ENCODE measurements at places on chromosomes 7 and 10. TPM values are rescaled to one million over a fixed set of nuclear protein-coding genes. Genes with fewer than 3 reads are reported as not detected.

Gene C10orf53
- polyA plus RNA-seq: not detected

Gene PRSS2
- polyA plus RNA-seq: not detected

Gene LMBR1
- 21.8 TPM for polyA plus RNA-seq

Gene FXYD4
- not detected for polyA plus RNA-seq

Gene ERVW-1
- not detected for polyA plus RNA-seq

Gene ASIC3
- 0.87 TPM for polyA plus RNA-seq

Gene VPS50
- polyA plus RNA-seq: 4.3 TPM

Gene PPP1R9A
- polyA plus RNA-seq: 9.3 TPM

Gene ARL3
- 22.6 TPM for polyA plus RNA-seq

Gene INMT
- 0.38 TPM for polyA plus RNA-seq

Gene CARD11
- 19.0 TPM for polyA plus RNA-seq

Gene ANKRD30A
- polyA plus RNA-seq: not detected

Gene HOXA13
- polyA plus RNA-seq: not detected

- no peaks in the 10 kb centered on the region for H3K27me3 ChIP-seq
- H3K36me3 ChIP-seq: peaks cover 7% of the 10 kb centered on the region
- DNase-seq: no peak
- H3K4me3 ChIP-seq: no peak overlapping the region
These were observed 100.9 kb downstream of the TAX1BP1 start for GRCh38 chr7:27840760-27841364.

- no peaks in the 10 kb centered on the region for H3K27me3 ChIP-seq
- no peaks in the 10 kb centered on the region for H3K36me3 ChIP-seq
- H3K4me1 ChIP-seq: no peaks in the 10 kb centered on the region
These were observed 637.2 kb downstream of the POM121L12 start for GRCh38 chr7:53672681-53673080.

GRCh38 chr7:27192546-27193334 is 7.2 kb downstream of the HOXA13 start:
- no peak for DNase-seq
- peak overlapping the region; percentile 40 for H3K4me3 ChIP-seq
- H3K36me3 ChIP-seq: no peaks in the 10 kb centered on the region
- H3K4me1 ChIP-seq: peaks cover 38% of the 10 kb centered on the region
- peaks cover 100% of the 10 kb centered on the region for H3K27me3 ChIP-seq

GRCh38 chr10:72329290-72330068 is 25.2 kb downstream of the DNAJB12 start:
- no peak overlapping the region for H3K27ac ChIP-seq
- H3K4me1 ChIP-seq: peaks cover 14% of the 10 kb centered on the region
- no peak for DNase-seq

GRCh38 chr7:81301815-81302214 is 383.0 kb upstream of the SEMA3C start:
- H3K4me3 ChIP-seq: no peak overlapping the region
- no peaks in the 10 kb centered on the region for H3K27me3 ChIP-seq
- DNase-seq: no peak
- H3K4me1 ChIP-seq: peaks cover 12% of the 10 kb centered on the region
- H3K36me3 ChIP-seq: no peaks in the 10 kb centered on the region

DNA sequence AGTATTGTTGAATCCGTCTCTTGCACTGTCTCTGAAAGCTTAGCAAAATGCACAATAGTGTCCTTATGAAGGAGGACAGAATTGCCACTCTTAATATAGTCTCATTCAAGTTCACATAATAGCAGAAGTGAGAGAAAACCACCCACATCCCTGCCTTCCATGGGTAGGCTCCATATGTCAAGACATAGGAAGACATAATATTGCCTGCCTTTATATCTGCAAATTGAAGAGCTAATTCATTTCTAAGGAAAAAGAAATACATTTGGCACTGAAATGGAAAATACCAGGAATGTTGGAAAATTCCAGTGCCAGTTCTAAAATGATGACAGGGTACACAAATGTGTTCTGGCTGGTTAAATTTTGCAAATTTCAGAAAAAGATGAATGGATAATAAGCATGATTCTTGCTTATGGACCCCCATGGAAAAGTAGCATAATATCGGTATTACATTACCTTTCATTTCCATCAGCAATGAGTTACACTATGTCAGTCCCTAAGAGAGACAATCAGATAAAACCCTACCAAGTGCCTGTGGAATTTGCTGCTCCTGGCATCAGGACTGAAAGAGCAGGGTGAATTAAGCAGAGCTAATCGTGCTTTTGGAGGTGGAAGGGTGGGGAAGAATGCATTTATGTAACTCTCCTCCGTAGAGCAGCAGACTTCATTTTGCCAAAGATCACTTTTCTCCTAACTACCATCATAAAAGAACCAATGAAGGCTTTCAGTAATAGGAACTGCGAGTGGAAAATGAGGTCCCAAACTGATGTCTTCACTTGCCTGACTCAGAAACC is 312.6 kb downstream of the FGFR2 start:
- no peaks in the 10 kb centered on the region for H3K27me3 ChIP-seq
- H3K4me1 ChIP-seq: peaks cover 35% of the 10 kb centered on the region
- H3K4me3 ChIP-seq: no peak overlapping the region
- no peak for DNase-seq
- H3K36me3 ChIP-seq: no peaks in the 10 kb centered on the region

DNA sequence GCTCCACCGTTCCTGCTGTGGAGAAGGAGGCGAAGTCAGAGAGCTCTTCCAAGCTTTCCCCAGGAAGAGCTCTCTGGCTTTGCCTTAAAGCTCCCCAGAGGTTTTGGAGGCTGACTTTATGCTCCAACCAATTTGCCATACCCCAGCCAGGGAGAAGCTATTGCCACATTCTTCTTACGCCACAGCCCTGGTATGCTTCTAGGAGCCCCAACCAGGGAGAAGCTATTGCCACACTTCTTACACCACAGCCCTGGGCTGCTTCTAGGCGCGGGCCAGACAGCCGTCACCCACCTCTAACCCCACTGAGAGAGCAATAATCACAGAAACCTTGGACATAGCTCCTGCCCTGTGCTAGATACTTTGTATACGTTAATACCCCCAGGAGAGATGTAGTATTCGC is 951 bp downstream of the ELOVL3 start:
- no peak overlapping the region for H3K27ac ChIP-seq
- no peaks in the 10 kb centered on the region for H3K36me3 ChIP-seq
- H3K27me3 ChIP-seq: peaks cover 85% of the 10 kb centered on the region
- peaks cover 4% of the 10 kb centered on the region for H3K4me1 ChIP-seq

DNA sequence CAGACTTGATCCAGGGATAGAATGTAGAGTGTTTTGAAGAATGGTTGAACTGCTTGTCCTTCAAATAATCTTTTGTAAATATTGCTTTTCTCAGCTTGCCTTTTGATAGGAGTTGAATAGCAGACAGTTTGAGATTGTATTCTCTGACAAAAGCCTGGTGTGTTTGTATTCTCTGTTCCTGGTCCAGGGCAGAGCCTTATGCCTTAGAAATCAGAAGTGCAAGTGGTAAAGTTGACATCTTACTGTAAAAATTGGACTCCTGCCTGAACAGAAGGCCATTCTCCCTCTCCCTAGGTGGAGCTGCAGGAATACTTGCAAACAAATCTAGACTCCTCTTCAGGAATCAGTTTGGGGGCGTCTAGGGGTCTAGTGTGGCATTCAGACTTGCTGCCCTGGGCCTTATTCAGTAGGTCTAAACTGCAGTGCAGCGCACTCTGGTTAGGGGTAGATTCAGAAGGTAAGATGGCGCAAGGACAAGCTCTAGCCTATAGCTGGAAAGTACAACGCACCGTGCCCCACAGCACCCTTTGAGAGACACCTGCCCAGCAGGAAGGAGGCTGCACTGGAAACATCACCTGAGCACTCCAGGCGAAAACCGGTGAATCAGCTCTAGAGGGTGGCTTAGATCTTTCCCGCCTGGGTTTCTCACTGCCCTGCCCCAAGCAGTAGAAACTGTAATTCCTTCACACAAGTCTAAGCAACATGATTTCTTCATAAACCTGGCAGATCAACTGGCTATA is 608.5 kb upstream of the GALNT17 start:
- no peaks in the 10 kb centered on the region for H3K27me3 ChIP-seq
- H3K4me3 ChIP-seq: no peak overlapping the region
- H3K27ac ChIP-seq: no peak overlapping the region
- no peak for DNase-seq
- no peaks in the 10 kb centered on the region for H3K4me1 ChIP-seq

GRCh38 chr7:79502151-79502550 is 48.7 kb upstream of the MAGI2 start:
- H3K27ac ChIP-seq: no peak overlapping the region
- H3K36me3 ChIP-seq: no peaks in the 10 kb centered on the region
- H3K27me3 ChIP-seq: no peaks in the 10 kb centered on the region
- peaks cover 4% of the 10 kb centered on the region for H3K4me1 ChIP-seq
- DNase-seq: peak; percentile 18

DNA sequence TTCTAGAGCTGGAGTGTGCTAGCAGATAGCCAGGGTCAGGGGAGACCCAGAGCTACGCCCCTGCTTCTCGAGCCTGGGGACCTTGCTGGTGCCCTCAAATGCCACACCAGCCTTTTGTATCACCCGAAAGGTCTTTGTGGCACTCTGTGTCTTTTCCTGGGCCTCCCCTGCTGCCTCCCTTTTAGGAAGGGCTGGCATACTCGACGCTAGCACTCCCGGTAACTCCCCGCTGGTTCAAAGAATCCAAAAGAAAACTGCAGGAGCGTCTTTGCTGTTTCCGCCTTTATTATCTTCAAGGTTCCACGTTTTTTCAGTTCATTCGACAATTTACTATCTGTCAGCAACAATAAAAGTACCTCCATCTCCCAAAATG is 36.3 kb downstream of the CTBP2 start:
- H3K36me3 ChIP-seq: peaks cover 21% of the 10 kb centered on the region
- DNase-seq: no peak

DNA sequence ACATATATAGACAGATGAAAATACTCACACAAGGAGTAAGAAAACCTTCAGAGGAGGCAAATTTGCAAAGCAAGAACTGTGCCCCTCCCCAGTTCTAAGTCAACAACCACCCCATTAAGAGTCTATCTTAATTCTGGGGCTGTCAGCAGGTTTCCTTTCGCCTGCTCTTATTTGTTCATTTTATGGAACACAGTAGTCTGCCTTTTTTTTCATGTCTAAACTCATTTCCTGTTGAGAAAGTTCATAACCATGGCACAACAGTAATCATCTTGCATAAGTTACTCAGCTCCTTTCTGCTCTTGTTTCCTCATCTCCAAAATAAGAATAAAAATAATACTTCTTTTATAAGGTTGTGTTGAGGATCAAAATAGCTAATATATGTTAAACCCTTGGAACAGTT is 25.8 kb upstream of the AMPH start:
- DNase-seq: no peak
- no peaks in the 10 kb centered on the region for H3K36me3 ChIP-seq
- H3K27ac ChIP-seq: no peak overlapping the region
- no peaks in the 10 kb centered on the region for H3K27me3 ChIP-seq

DNA sequence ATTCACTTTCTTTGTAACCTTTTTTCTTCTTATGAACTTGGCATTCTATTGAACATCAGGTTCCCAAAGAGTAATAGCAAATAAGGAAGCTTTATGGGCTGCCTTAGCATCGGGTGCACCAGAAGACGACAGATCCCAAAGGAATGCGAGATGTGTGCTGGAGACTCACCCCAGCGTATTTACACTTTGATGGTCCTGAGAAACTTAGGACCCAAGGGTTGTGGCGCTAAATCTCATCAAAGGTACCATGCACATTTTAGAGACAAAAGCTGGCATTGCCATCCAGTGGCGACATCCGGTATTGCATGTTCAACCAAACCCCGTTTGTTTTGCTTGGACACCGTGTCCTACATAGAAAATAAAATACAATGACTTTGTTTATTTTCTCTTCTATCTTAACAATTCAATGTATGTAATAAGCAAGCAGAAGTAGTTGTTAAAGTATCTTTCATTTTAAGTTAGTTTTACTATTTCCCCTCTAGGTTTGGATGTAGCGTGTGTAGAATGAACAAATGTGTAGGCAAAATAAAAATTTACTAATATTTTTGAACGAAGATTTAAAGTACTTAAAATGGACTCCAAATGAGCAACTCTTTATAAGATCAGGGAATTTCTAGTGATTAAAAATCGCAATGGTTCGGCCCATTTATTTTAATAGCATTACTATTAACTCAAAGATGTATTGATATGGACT is 1154.8 kb downstream of the GATA3 start:
- no peak overlapping the region for H3K4me3 ChIP-seq
- peaks cover 5% of the 10 kb centered on the region for H3K4me1 ChIP-seq
- no peaks in the 10 kb centered on the region for H3K27me3 ChIP-seq
- H3K27ac ChIP-seq: no peak overlapping the region
- DNase-seq: peak; percentile 89

GRCh38 chr10:44161184-44161583 is 223.7 kb downstream of the CXCL12 start:
- H3K36me3 ChIP-seq: no peaks in the 10 kb centered on the region
- H3K27me3 ChIP-seq: no peaks in the 10 kb centered on the region
- DNase-seq: no peak
- H3K4me3 ChIP-seq: no peak overlapping the region

DNA sequence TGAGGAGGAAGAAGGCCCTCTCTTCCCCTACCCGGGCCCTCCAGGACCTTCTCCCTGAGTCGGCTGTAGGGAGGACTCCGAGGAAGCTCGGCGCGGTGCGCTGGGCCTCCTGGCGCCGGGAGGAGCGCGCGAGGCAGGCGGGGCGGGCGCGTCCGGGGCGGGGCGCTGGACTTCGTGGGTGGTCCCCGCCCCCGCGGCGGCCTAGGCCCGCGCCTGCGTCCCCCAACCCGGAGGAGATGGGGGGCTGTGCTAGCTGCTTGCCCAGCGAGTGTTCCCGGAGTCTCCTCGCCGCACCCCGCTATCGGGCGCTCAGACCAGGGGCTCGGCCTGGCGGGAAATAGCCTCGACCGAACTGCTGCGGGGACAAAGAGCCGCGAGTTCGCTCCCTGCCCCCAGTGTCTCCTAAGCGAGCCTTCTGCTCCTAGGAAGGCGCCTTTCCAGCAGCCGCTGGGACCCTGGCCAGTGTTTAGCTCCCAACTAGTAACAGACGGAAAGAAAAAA is 19.2 kb upstream of the SMO start:
- peaks cover 9% of the 10 kb centered on the region for H3K36me3 ChIP-seq
- peak overlapping the region; percentile 93 for H3K27ac ChIP-seq
- peak; percentile 82 for DNase-seq
- H3K4me3 ChIP-seq: peak overlapping the region; percentile 68

DNA sequence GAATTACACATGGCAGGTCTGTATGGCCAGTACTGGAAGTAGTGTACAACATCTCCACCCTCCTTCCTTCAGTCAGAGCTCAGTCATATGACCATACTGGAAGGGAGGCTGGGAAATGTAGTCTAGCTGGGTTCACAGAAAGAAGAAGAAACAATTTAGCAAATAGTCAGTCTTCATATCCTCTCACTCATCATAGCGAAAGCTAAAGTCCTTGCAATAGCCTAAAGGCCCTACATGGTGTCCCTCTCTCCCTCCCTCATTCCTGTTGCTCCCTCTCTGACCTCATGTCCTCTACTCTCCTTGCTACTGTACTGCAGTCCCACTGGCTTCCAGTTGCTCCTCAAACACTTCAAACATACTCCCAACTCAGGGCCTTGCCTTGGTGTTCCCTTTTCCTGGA is 4.3 kb upstream of the CALU start:
- no peaks in the 10 kb centered on the region for H3K36me3 ChIP-seq
- H3K4me1 ChIP-seq: peaks cover 5% of the 10 kb centered on the region
- H3K4me3 ChIP-seq: no peak overlapping the region
